ENCODE measurements at places on chromosomes 2 and 18. TPM values are rescaled to one million over a fixed set of nuclear protein-coding genes. Genes with fewer than 3 reads are reported as not detected.

The LYG1 gene
- total RNA-seq = 0.31 TPM

GRCh38 chr2:150610670-150611279 lies 123.3 kb upstream of the RND3 start:
- peak; percentile 57 for DNase-seq
- no peak overlapping the region for H3K27ac ChIP-seq
- H3K36me3 ChIP-seq = peaks cover 7% of the 10 kb centered on the region
- H3K4me1 ChIP-seq = no peaks in the 10 kb centered on the region

GRCh38 chr2:143942486-143942885 lies 577.4 kb downstream of the ZEB2 start:
- DNase-seq = no peak
- H3K27ac ChIP-seq = no peak overlapping the region
- H3K4me1 ChIP-seq = peaks cover 5% of the 10 kb centered on the region
- no peaks in the 10 kb centered on the region for H3K27me3 ChIP-seq

The HOXD12 gene
- not detected for total RNA-seq

- H3K4me3 ChIP-seq = no peak overlapping the region
- DNase-seq = no peak
- H3K27ac ChIP-seq = no peak overlapping the region
- no peaks in the 10 kb centered on the region for H3K27me3 ChIP-seq
- H3K4me1 ChIP-seq = peaks cover 3% of the 10 kb centered on the region
Measured at GRCh38 chr2:42949125-42949524, 156.7 kb upstream of the HAAO start.

GRCh38 chr2:9179572-9180201 lies 26.9 kb upstream of the ASAP2 start:
- H3K36me3 ChIP-seq = no peaks in the 10 kb centered on the region
- H3K4me1 ChIP-seq = peaks cover 4% of the 10 kb centered on the region
- no peak overlapping the region for H3K27ac ChIP-seq
- no peak for DNase-seq

GRCh38 chr2:232521959-232522622 lies 1.9 kb downstream of the PRSS56 start:
- no peaks in the 10 kb centered on the region for H3K4me1 ChIP-seq
- H3K27me3 ChIP-seq = peaks cover 15% of the 10 kb centered on the region
- DNase-seq = peak; percentile 65
- H3K36me3 ChIP-seq = peaks cover 1% of the 10 kb centered on the region

The FHL2 gene
- total RNA-seq = 36.9 TPM

DNA sequence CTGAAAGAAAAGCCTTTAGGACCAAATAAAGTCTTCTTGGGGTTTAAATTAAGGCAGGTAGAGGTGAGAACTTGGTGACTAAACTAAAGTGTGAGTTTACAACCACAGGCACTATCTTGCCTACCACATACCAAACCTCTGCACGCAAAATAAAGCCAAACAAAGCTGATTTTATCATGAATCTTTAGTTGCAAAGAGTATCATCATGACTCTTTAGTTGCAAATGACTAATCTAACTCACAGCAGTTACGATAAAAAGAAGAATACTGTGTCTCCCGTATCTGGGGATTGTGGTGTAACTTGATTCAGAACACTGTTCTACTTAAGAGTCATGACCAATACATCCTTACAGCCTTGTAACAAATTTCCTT lies 11.2 kb downstream of the CFAP210 start:
- H3K36me3 ChIP-seq = peaks cover 3% of the 10 kb centered on the region
- peaks cover 5% of the 10 kb centered on the region for H3K4me1 ChIP-seq
- no peak overlapping the region for H3K27ac ChIP-seq
- no peak for DNase-seq
- H3K27me3 ChIP-seq = no peaks in the 10 kb centered on the region

DNA sequence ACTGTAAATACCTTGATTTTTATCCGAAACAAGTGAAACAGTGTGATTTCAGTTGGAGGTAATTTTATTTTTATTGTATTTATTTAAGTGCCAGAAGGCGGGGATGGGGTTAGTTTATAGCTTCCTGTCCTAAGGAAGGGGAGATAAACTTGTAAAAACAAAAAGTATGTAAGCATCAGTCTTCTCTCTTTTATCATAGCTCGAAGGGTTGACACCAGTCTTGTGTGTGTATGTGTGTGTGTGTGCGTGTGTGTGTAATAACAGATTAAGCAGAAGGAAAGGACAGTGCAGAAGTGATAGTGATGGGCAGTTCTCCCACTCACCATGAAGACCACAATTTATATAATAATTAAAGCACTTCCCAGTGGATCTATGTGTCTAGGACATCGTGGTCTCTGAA lies 793.3 kb downstream of the PLCL1 start:
- no peak overlapping the region for H3K4me3 ChIP-seq
- H3K27me3 ChIP-seq = no peaks in the 10 kb centered on the region
- no peak for DNase-seq
- no peak overlapping the region for H3K27ac ChIP-seq
- no peaks in the 10 kb centered on the region for H3K36me3 ChIP-seq
- H3K4me1 ChIP-seq = no peaks in the 10 kb centered on the region
